Cardiac septum (tissue), 1 donor: ENCODE measurements at places on chromosomes 16 and 17. TPM values are rescaled to one million over a fixed set of nuclear protein-coding genes. Genes with fewer than 3 reads are reported as not detected.
A peak's percentile ranks its signal among the peaks of the same experiment; 100 is the strongest.

DNA sequence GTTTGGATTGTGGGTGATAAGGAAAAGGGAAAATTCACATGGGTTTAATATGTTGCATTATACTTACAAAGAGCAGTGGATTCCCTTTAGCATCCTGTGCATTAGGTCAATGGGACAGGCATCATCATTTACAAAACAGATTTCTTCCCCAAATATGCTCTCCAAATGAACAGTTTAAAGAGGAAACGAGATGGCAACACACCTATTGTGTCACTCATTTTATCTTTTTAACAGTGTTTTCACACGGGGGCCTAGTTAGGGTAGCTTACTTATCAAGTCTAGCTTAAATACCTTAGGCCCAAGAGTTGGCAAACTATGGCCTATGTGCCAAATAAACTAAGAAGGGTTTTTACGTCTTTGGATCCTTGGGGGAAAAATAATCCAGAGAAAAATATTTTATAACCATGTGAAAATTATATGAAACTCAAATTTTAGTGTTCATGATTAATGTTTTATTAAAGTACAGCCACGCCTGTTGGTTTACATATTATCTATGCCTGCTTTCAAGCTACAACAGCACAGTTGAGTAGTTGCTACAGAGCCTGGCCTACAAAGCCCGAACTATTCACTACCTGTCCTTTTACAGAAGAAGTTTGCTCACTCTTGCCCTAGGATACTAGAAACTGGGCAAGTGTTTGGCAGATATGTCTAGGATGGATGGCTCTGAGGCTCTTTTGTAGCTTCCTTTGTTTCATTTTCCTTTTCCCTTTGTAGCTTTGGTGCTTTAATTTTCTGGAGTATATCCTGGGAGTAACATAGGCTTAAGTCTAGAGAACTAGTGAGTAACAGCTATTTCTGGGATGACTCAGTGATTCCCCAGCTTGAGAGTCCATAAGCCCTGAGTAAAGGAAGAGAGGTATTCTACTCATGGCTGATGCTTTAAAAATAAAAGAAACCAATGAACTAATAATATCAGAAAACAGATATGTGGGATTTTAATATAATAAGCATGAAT, 12.4 kb downstream of the NUP93 start:
- DNase-seq = no peak

DNA sequence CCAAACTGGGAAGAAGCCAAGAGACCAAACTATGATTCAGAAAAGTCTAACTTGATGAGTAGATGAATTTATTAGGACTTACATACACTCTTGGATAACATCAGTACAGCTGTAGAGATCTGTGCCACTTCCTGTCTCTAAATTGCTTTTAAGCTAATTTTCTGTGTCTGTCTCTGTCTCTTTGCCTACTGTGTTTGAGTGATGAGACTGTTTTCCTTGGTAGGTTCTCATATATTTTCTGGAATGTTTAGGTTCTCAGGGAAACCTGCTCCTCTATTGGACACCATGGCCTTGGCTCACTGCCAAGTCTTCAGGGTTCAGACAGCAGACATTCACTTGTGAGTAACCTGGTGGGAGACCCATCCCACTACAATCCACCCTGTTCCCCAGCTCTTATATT, 103.5 kb upstream of the KIF2B start:
- no peak for DNase-seq

Gene CCL5
- total RNA-seq = 2.6 TPM

Gene SCIMP
- 0.62 TPM for total RNA-seq

DNA sequence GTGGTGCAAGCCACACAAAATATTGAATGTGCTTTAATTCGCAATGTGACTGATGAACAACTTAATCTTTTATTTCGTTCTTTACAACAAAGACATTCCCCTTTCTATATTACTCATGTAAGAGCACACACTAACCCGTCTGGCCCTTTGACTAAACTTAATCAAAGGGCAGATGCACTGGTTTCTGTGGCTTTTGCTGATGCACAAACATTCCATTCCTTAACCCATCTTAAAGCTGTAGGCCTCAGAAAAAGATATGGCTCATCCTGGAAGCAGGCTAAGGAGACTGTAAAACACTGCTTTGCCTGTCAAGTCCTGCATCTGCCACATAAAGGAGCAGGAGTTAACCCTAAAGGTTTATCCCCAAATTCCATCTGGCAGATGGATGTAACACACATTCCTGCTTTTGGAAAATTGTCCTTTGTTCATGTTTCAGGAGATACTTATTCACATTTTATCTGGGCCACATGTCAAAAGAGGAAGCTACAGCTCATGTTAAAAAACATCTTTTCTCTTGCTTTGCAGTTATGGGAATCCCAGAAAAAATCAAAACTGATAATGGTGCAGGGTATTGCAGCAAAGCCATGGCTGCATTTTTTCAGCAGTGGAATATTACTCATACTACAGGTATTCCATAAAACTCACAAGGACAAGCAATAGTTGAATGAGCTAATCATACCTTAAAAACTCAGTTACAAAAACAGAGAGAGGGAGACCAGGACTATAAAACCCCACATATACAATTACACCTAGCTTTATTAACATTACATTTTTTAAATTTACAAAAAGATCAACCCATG, 137.2 kb downstream of the AHSP start:
- no peak for DNase-seq

GRCh38 chr17:28574526-28574925, 2.2 kb downstream of the ALDOC start:
- DNase-seq = peak; percentile 69
